ENCODE measurements at places on chromosomes 4 and X.
A peak's percentile ranks its signal among the peaks of the same experiment; 100 is the strongest.

GRCh38 chr4:11334887-11335286, 93.8 kb downstream of the HS3ST1 start:
- DNase-seq = no peak

DNA sequence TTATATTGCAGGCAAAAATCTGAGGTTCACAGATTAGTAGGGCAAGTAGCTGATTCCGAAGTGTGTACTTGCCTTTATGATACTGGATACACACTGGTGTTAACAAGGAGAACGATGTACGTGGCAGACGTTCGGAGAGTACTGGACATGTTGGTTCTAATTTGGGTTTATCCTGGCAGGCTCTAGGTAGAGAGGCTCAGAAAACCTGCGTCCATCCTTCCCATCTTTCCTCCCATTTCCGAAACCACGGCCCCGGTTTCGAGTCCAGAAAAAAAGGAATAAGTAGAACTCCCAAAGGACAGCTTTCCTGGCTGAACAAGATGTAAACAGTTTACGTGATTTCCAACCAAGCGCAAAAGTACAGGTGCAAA, 351 bp upstream of the SLC30A9 start:
- DNase-seq = no peak

DNA sequence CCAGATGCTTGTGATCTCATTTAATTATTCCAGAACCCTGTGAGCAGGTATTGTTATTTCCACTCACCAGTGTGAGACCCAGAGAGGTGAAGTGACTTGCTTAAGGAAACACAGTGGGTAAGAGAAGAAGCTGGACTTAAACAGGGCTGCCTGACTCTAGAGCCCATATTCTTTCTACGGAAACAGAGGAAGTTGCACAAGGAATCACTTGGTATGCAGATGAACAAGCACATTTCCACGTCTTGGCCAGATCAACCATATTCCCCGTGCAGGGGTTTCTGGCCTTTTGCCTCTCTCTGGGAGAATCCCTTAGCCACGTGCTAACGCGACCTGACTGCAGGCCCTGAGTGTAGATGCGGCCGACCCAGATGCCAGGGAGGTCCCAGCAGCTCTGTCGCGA, 195.5 kb upstream of the ATP6AP2 start:
- DNase-seq = peak; percentile 1

GRCh38 chr4:6771229-6771671, 11.3 kb upstream of the KIAA0232 start:
- DNase-seq = no peak

- no peak for DNase-seq
Observed at GRCh38 chrX:45771114-45771513, 570.4 kb upstream of the DIPK2B start.

GRCh38 chr4:101348995-101349800, 1.9 kb upstream of the PPP3CA start:
- DNase-seq = no peak

DNA sequence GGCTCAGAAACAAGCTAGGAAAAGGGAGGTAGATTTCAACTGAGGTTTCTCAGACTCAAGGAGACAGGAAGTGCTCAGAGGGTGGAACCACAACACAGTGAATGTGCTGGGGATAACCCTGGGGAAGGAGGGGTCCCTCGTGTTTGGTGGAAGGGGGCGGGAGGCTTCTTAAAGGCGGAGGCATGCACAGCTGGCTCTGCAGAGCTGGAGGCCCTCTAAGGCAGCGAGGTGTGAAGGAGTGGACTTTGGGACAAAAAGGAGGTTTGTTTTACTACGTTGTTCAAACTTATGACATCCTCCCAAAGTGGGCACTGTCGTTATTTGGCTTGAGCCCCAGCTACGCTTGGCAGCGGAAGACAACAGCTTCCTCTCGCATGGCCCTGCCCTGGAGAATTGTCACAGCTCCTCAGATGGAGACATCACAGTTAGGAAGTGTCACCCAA, 21.7 kb upstream of the MTM1 start:
- no peak for DNase-seq

GRCh38 chr4:11223311-11223710, 205.4 kb downstream of the HS3ST1 start:
- DNase-seq = no peak

DNA sequence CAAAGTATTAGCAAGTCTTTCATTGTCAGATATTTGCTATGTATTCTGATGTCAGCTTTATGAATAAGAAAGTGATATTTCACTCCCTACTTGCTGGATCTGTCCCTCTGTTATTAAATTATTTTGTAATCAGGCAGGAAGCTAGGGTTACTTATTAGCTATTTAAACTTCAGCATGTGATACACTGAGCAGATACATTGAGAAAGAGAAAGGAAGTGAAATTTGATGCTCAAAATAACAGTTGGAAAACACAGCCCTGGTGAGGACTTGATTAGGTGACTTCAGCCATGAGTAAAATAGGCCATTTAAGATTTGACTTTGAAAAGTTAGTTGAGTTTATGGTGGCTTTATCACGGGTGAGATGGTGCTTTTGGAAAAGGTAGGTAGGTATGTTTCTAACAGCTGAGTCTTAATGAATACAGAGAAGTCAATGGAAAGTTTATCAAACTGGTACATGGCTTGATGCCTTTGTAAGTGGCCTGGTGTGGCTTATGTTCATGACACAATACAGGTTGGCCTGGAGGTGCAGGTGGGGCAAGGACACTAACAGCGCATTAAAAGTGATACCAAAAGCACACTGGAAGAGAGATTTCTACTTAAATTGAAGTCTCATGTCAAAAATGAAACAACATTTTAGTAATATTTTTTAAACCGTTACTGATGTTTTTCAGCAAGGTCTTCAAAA, 321.2 kb upstream of the SPOCK3 start:
- DNase-seq = no peak

- DNase-seq = peak; percentile 26
Observed at GRCh38 chrX:154431341-154431740, 2.9 kb downstream of the ATP6AP1 start.

GRCh38 chrX:53288189-53288588, 6.8 kb upstream of the IQSEC2 start:
- DNase-seq = no peak

DNA sequence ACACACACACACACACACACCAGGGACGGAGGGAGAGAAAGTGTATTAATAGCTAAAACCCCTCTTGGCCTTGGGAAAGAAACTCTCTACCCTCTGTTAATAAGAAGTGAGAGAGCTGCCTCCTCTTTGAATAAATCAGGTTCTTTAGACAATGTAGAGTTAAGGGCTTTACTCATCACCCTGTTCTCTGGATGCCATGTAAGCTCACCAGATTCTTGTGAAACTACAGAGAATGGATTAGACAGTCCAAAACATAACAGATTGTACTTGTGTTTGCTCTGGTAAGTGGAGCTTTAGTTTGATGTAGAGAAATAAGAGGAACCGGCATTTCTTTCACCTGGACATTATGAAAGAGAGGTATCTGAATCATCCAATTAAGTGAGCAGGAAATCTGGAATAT, 263.2 kb downstream of the DMD start:
- no peak for DNase-seq

GRCh38 chr4:120080533-120080932, 13.9 kb upstream of the MAD2L1 start:
- DNase-seq = no peak

- no peak for DNase-seq
Observed at GRCh38 chr4:104531390-104531789, 36.7 kb upstream of the CXXC4 start.

DNA sequence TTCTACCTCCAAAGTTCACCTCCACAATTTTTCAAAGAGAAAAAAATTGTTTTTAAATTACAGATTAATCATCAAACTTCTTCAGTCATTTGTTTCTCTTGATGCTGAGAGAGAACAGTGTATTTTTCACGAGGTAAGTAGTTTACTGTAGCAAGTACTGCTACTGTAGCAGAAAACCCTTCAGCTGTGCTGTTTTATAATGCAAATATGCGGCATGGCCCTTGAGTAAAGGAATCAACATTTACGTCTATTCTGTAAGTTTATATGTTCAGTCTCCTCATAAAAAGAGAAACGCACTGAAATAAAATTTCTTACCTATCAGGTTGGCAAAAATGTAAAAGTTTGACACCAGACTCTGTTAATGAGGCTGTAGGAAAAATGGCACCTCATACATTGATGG, 399.0 kb downstream of the NKX6-1 start:
- DNase-seq = no peak

- DNase-seq = no peak
Observed at GRCh38 chr4:40728333-40728732, 21.4 kb upstream of the NSUN7 start.

DNA sequence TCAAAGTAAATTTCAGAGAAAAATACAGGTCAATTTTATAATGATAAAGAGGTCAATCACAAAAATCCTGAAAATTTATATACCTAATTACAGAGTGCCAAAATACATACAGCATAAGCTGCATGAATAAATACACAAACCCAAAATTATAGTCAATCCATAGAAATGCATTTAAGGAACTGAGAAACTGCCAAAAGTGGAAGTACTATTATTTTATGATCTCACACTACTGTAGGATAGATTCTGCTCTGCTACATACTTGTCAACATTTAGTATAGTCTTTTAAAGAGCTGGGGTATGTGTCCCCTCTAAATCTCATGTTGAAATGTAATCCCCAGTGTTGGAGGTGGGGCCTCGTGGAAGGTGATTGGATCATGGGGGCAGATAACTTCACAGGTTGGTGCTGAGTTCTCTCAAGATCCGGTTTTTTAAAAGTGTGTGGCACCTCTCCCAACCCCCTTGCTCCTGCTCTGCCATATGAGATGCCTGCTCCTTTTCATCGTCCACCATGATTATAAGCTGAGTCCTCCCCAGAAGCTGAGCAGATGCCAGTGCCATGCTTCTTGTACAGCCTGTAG, 31.8 kb downstream of the CHIC2 start:
- peak; percentile 36 for DNase-seq

GRCh38 chr4:100286636-100287035, 96.4 kb upstream of the DDIT4L start:
- DNase-seq = no peak

- DNase-seq = no peak
Observed at GRCh38 chrX:19556202-19556601, 40.9 kb upstream of the MAP3K15 start.

DNA sequence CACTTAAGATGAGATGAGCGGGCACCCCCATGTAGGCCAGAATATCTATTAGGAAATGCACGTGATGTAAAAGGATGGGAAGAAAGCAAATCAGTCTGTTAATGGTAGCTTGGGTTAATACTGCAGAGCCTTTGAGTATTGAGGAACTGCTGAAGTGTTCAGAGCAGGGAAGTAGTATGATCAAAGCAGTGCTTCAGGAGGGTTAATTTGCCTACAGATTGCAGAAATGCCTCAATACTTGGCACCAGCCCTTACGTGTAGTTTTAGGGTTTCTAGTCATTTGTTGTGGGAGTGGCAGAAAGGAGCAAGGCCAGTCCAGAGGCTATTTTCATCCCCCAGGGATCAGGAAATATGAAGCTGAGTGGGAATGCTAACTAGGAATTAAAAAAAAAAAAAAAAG, 19.7 kb downstream of the ZFX start:
- no peak for DNase-seq

- DNase-seq = no peak
Observed at GRCh38 chr4:26459054-26459755, 31.1 kb downstream of the CCKAR start.

DNA sequence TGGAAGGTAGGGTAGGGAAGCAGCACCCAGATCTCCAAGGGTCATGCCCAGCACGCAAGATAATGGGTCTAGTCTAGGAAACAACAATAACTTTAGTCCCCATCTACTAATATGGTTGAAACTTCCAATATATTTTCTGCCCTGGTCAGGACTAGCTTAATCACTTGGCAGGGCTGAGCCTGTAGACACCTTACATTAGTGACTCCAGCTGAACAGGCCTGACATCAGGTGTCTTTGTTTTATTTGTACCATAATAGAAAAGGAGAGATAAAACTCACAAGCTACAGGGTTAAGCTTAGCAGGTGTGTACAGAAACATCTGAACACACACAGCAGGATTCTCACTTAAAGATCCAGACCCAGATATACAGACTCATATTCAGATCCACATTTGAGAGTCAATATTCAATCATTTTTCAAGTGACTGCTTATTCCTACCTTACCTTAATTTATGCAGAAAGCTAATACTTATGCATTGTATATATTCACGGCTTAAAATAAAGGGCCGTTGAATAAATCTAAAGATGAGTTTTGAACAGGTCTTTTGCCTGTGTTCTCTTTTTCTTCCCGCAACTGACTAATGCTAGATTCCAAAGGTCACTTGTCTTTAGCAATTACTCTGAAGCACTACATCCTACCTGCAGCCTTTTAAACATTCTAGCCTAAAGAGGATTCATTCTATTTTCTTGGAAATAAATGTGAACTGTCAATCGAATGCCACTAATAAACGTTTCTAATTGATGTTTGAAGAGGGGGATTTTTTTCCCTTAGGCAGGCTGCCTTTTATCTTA, 745.3 kb downstream of the RPA4 start:
- DNase-seq = no peak

DNA sequence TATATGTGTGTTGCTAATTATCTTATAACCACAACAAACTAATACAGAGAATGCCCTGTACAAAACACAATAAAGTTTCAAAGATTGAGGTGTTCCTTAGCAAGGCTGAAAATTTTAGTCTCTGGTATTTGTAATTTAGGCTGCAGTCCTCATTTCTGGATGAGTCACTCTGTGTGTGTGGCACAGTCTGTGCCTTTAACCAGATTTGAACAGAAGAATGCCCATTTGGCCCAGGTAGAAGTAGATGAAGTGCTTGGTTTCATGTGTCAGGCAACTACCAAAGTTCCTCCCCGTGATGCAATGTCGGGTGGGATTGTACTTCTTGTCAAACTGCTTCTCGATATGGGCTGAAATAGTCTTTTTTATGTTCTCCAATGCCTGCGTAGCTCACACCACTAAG, 91.6 kb upstream of the H2AZ1 start:
- no peak for DNase-seq
